ENCODE measurements at places on chromosomes 6 and 20.

- no peak for ATAC-seq
Measured at GRCh38 chr6:156808287-156808686, 31.1 kb downstream of the ARID1B start.

GRCh38 chr6:73028893-73029450, 196.3 kb downstream of the KHDC1L start:
- ATAC-seq, result no peak

GRCh38 chr20:38245753-38246152, 14.8 kb downstream of the KIAA1755 start:
- no peak for ATAC-seq

DNA sequence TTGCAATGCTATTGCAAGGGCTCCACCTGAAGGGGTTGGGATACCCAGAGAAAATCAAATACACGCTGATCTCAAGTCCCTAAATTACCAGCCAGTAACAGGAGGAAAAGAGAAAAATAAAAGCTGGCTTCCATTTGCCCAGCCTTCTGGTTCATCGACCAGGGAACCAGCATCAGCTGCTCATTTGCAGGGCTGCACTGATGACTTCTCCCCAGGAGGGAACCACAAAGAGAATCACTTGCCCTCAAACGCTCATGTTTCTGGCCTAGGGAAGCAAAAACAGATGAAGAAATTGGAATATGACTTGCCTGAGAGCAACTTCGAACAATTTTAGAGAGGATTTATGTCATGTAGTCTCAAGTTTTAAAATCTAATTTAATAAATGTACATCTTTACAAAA, 119.7 kb downstream of the SH3BGRL2 start:
- ATAC-seq, result no peak

GRCh38 chr6:139587469-139587868, 213.0 kb upstream of the CITED2 start:
- ATAC-seq, result no peak

GRCh38 chr6:122289762-122290539, 109.5 kb upstream of the HSF2 start:
- ATAC-seq, result no peak

GRCh38 chr6:143336446-143337152, 113.9 kb downstream of the ADAT2 start:
- no peak for ATAC-seq

DNA sequence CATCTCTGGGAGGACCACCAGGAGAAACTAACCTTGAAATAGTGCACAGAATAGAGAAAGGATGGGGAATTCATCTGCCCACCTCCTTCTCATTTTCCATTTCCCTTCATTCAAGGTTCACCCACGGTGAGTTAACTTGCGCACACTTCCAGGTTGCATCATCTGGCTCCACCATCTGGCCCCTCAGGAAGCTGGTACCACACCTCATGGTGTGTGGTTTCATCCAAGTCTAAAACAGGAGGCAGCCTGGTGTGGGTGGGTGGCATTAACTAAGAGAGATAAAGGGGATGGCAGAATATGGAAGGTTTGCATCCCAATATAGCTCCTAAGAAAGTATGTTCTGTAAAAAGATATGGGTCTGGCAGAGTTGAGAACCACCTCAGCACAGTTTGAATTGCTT, 3.8 kb downstream of the ZNF334 start:
- ATAC-seq, result no peak

DNA sequence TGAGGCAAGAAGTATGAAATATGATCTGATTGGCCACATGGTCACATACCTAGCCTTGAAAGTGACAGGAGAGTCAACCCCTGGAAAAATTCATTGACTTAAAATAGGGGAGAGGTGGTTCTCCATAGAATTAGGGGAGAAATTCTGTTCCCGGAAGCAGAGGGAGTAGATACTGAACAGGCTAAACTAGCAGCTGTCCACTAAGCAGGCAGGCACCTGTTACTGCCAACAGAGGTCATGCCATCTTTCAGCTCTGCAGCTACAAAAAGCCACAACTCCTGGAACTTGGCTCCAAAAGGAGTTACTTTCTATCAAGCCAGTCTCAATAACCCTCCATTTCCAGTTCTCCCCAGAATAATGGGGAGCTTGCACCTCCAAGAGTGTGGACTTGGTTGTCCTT, 352.5 kb downstream of the MAFB start:
- no peak for ATAC-seq

DNA sequence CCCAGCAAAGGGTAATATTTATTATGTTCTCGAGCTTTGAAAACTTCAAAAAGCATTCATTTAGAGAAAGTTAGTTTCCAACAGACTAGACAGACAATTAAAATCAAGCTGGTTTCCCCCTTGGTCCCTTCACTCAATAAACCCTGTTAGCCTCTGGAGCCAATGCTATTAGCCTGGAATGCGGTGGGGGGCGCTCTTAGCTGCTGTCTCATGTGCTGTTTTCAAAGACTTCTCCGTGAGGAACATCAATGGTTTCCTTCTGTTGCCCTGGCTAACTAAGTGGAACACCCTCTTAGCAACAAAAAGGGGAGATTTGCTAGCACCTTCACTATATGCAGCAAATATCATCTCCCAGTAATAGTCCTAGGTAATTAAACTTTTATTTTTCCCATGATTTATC, 86.4 kb downstream of the LY86 start:
- ATAC-seq, result no peak

DNA sequence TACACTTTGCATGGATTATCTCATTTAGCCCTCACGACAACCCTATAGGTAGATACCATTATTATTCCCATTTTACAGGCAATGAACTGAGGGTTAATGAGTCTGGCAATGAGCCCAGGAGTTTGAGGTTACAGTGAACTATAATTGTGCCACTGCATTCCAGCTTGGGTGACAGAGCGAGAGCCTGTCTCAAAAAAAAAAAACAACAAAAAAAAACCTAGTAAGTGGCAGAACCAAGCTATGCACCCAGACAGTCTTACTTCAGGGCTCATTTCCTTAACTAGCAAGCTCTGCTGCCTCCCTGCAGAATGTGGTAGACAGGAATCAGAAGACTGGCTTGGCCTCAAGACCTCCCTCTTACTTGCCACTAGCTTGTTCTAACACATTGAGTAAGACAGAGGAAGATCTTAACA, 71.9 kb upstream of the RREB1 start:
- no peak for ATAC-seq

- no peak for ATAC-seq
Measured at GRCh38 chr6:146770275-146770964, 171.6 kb downstream of the ADGB start.

DNA sequence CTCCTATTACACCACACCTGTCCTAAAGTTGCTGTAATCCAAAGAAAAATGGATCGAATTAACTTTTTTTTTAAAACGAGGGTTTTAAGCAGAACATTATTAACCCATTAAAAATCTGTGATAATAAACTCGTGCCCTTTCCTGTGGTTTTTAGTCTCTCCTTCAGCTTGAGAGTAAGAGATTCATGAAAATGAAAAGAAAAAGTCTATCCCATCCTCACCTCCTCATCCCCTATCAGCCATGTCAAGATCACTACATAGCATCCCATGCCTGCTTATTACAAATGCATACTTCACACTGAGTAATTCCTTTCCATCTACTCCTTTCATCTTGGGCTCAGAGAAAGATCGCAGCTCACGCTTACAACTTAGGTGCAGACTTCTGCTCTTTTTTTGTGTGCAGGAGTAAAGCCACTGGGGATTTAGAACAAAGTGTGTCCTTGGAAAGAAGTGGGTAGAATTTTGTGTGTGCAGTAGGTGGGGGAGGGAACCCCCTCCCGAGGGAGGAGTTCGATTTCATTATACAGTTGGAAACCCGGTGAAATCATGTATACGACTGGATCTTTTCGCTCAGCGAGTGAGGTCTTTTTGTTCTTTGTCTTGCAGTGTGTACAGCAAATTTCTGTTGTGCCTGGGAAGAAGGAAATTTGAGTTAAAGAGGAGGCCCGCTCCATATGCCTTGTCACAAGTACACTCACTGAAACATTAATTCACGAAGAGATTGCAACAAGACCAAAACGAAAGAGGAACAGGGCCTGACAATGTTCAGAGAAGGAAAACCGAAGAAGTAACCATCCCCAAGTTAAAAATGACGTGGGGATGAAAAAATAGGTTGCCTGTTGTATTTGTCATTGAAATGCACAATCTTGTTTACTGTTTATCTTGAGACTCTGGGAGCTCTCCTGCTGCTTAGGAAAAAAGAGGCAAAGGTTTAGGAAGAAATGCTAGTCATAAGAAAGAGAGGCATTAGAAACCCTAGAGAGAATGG, 146.5 kb upstream of the ZNF217 start:
- no peak for ATAC-seq

- no peak for ATAC-seq
Measured at GRCh38 chr6:54680531-54680930, 166.0 kb upstream of the FAM83B start.

GRCh38 chr6:31614684-31615578, at the start of gene AIF1:
Gene AIF1, plus strand, starts transcription at chr6:31615234. Its CDS starts 96 bp downstream, at chr6:31615330.
- no peak for ATAC-seq

DNA sequence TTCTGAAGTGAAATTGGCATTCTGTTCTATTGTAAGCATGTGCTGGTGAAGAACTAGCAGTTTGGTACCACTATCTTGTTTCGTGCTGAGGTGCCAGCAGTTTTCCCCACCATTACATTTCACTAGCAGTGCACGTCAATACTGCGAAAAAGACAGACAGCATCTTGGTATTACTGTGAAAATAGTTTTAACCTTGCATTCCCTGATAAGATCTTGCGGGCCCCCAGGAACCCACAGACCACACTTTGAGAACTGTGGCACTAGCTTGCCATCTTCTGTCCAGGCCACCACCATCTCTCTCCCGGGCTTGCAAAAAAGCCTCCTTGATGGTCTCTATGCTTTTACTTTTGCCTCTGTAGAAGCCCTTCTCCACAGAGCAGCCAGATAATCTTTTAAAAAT, 185.7 kb downstream of the BACH2 start:
- ATAC-seq, result peak; percentile 33

GRCh38 chr6:51928320-51928719, 159.1 kb downstream of the PKHD1 start:
- no peak for ATAC-seq

GRCh38 chr20:20780127-20780824, 67.8 kb upstream of the RALGAPA2 start:
- ATAC-seq, result no peak

DNA sequence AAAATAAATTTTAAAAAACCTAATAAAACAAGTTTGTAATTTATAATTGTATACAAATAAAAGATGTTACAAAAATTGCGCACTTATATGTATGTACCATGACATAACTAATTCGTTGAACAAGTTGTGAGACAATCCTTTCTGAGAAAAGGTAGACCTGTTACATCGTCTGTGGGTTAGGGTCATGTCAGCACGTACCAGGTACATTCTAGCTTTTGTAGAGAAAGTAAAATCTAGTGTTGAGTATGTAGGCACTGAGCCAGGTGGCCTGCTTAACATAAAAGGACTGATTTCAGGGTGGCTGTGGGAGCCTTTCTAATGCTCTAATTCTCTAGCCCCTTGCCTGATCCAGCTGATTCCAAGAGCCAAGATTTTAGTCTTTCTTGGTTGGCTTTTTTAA, 10.4 kb downstream of the RPL7L1 start:
- ATAC-seq, result peak; percentile 18

DNA sequence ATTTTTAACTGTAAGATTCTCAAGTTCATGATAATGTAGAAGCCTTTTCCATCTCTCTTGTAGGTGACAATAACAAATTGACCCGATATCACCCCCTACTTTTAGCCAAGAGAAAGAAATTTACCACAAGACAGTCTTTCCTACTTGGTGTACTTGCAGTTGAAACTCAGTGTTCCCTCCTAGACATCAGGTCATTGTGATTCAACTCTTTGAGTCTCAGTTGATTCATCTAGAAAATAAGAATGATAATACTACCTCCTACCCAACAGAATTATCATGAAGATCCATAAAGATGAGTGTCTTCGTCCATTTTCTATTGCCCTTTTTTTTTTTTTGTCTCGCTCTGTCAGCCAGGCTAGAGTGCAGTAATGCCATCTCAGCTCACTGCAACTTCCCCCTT, 51.3 kb upstream of the TRERF1 start:
- ATAC-seq, result peak; percentile 35
